Fibroblast of villous mesenchyme (primary cell): ENCODE measurements at places on chromosomes 11 and 22. TPM values are rescaled to one million over a fixed set of nuclear protein-coding genes. Genes with fewer than 3 reads are reported as not detected.

DNA sequence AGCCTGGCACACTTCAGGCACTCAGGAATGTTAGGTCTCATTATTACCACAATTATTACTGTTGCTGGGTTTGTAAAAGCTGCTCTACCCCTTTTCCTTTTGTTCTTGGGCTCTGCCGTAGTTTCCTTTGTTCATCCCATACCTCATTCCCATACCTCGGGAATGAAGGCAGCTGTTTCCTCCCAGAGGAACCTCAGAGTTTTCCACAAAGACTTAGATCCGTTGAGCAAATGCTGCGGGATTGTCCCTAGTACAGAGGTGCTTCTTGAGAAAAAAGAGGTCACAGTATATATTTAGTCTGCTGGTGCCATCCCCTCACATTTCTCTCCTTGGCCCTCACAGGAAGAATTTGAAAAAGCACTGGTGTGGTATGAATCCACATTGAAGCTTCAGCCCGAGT is 134.7 kb downstream of the TTC17 start:
- DNase-seq, result no peak

- DNase-seq, result no peak
Observed at GRCh38 chr22:18070556-18071306, 7.1 kb upstream of the PEX26 start.

- peak; percentile 30 for DNase-seq
Observed at GRCh38 chr11:9895006-9895405, 231.1 kb downstream of the SWAP70 start.

DNA sequence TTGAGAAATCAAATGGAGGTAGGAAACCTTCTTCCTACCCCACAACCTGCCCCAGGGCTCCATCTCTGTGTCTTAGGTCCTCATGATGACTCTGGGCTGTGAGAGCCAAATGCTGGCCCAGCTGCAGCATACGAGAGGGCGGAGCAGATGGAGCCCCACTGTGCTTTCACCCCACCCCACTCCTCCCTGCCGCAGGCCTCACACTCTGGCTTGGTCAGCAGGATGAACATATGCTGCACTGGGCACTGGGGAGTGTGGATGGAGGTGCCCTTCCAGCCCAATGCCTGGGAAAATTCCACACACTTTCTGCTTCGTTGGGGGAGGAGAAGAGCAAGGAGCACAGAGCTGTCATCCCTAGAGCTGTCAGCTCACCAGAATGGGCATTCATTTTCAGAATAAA is 271.6 kb upstream of the CADM1 start:
- DNase-seq, result no peak

DNA sequence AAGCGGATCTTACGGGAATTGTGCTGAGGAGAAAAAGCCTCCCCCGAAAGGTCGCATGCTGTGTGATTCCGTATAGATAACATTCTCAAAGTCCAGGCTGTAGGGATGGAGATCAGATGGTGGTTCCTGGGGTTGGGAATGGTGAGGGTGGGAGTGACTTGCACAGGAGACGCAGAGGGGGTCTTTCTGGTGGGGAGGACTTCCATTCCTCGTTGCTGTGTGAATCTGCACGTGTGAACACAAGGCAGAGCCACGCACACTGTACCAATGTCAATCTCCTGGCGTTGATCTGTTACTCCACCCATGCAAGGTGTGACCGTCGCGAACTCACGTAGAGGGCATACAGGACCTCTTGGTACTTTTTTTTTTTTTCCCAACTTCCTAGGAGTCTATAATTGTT is 59.0 kb upstream of the KCNQ1OT1 start:
- DNase-seq, result no peak

DNA sequence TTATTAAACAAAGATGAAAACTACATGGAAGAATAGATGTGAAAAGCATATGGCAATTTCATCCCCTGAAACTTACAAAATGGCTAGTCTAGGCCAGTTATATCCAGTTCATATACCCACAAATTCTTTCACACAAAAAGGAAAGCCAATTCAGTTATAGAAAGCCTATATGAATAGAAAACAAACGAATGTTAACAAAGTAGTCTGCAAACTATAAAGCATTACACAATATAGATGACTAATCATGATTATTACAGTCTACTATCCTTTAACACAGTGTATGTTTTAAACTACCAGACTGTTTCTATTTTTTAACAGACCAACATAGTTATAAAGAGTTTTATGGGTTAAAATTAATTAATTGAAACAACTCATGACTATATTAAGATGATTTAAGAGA is 12.1 kb downstream of the DCUN1D5 start:
- peak; percentile 29 for DNase-seq

- no peak for DNase-seq
Observed at GRCh38 chr22:49462291-49462690, 365.4 kb downstream of the BRD1 start.

DNA sequence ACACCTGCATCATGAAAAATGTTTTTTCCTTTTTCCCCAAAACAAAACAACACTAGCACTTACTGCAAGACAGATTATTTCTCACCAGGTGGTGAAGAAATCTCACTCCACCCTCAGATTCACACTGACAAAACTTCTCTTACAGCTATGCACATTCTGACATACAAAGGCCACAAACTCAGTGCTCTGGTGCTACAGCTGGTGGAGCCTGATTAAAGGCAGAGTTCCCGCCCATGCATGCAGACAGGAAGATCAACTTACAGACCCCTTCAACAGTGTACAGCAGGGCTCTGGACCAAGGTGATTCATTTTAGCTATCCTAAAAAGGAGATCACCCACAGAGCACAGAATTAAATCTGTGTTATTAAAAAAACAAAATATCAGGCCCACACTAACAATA is 112.6 kb downstream of the CADM1 start:
- DNase-seq, result no peak

DNA sequence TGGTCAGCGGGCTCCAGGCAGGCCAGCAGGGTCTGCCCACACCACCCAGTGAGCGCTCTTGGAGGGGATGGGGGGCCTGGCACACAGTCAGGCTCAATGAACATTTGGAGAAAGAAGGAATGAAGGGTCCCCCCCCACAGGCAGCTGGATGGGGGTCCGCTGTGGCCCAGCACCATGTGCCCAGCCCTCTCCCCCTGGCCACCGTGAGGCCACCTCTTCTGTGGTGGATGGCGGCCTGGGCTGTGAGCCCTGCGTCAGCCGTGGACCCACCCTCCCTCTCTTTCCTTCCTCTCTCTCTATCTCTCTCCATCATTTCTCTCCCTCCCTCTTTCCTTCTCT is 35.1 kb upstream of the MUC5AC start:
- DNase-seq, result no peak

GRCh38 chr11:9535189-9535781 is 38.2 kb upstream of the WEE1 start:
- peak; percentile 76 for DNase-seq

- DNase-seq, result peak; percentile 47
Observed at GRCh38 chr11:36056160-36056751, 112.4 kb downstream of the LDLRAD3 start.

DNA sequence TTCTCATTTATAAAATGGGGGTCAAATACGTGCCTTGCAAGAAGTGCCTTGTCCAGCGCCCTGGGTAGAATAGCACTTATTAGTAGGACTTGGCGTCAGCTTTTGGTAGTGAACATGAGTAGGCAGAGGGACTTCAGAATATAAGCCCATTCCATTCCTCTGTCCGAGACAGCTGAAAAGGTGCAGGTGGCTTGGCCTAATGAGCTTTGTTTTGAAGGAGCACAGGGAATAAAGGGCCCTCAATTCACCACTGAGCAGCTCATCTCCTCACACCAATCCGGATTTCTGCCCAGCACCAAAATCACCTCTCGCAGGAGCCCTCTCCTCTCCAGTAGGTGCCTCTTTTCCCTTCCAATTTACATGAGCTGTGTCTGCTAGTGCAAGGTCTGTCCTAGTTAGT is 91.2 kb downstream of the DSCAML1 start:
- no peak for DNase-seq

- DNase-seq, result no peak
Observed at GRCh38 chr22:23720855-23721254, 30.0 kb downstream of the RGL4 start.

The DENND5A gene
- total RNA-seq, result 152 and 158 TPM in 2 replicates

The TEF gene
- total RNA-seq, result 7.7 and 8.6 TPM in 2 replicates

The SGSM1 gene
- total RNA-seq, result not detected in 2 replicates

The OR56A1 gene
- total RNA-seq, result under 0.01 TPM in 2 replicates

The CHST1 gene
- 0.43 and 0.97 TPM in 2 replicates for total RNA-seq

The EHF gene
- total RNA-seq, result under 0.01 TPM in 1 of 2 replicates, not detected in the other

The APOL3 gene
- total RNA-seq, result 9.7 and 10.4 TPM in 2 replicates

The TMEM86A gene
- 0.32 and 0.43 TPM in 2 replicates for total RNA-seq

The RASSF10 gene
- not detected in 2 replicates for total RNA-seq
